Neural progenitor cell (in vitro differentiated cells): ENCODE measurements at places on chromosomes 5 and 9. TPM values are rescaled to one million over a fixed set of nuclear protein-coding genes. Genes with fewer than 3 reads are reported as not detected.
A peak's percentile ranks its signal among the peaks of the same experiment; 100 is the strongest.

ADAMTS2 gene
- total RNA-seq = 1.2 and 3.0 TPM in 2 replicates

CER1 gene
- total RNA-seq = 0.11 TPM in 1 of 2 replicates, not detected in the other

PAEP gene
- total RNA-seq = not detected in 2 replicates

HCN1 gene
- 0.03 TPM in 1 of 2 replicates, not detected in the other for total RNA-seq

LAMC3 gene
- 0.03 TPM in 1 of 2 replicates, not detected in the other for total RNA-seq

IER5L gene
- 12.2 and 32.7 TPM in 2 replicates for total RNA-seq

- DNase-seq = no peak
These were observed 609.6 kb downstream of the TAF11L14 start for GRCh38 chr5:18243846-18244245.

GRCh38 chr5:10118150-10118549, 131.5 kb downstream of the ATPSCKMT start:
- DNase-seq = no peak

SLC6A19 gene
- not detected in 2 replicates for total RNA-seq

SH3GL2 gene
- 1.2 and 1.6 TPM in 2 replicates for total RNA-seq

- peak; percentile 93 for DNase-seq
These were observed 597.3 kb downstream of the PRELID2 start for GRCh38 chr5:145237843-145238242.

GRCh38 chr5:53008751-53009150, 19.6 kb downstream of the ITGA2 start:
- DNase-seq = no peak

- DNase-seq = peak; percentile 39
These were observed 38.9 kb downstream of the DAB2IP start for GRCh38 chr9:121690316-121690715.

- no peak for DNase-seq
These were observed 434.6 kb downstream of the ENC1 start for GRCh38 chr5:74205767-74206578.

DNA sequence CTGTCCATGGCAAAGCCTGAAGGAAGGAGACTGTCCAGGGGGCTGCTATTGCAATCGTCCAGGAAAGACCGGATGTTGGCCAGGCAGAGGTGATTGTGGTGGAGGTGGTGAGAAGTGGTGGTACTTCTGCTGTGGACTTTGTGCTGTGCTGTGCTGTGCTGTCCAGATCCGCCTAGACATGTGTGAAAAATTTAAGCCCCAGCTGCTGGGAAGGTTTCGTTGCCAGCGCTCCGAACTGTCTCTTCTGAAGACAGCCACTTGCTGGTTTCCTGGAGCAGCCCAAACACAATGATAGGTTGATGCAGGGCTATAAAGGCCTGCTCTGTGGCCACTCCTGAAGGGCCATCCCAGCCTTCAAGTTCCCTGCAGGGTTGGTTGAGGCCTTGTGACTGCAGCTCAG, 223.0 kb upstream of the MPDZ start:
- DNase-seq = no peak

- peak; percentile 70 for DNase-seq
These were observed 96.8 kb downstream of the OR2K2 start for GRCh38 chr9:111232997-111233790.

DNA sequence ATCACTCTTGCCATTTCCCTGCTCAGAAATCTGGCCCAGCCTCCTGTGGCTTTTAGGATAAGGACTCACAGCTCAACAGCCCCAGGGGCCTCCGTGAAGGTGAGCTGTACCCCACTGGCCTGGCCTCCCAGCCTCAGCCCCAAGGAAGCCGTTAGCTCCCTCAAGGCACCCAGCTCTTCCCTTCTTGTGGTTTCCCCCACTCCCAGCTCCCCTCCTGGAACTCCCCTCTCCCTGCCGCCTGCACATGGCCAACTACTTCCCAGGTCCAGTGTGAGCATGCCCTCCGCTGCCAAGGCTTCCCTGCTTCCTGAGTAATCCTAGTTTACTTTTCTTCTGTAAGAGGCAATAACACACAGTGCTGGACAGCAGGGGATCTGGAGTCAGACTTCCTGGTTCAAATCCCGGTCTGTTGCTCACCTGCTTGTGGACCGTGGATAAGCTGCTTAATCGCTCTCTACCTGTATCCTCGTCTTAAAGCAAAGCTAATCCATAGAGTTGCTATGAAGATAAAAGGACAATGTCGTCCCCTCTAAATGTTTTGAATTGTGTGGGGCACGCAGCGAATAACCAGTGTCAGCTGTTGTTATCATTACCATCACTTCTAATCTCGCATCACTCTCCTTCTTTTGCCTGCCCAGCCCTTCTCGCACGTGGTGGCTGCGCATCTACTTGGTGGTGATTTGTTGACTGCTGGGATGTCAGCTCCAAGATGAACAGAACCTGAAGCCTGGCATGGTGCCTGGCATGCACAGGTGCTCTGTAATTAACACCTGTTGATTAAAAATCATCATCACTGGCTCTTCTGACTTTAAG, 86.6 kb downstream of the C5orf15 start:
- DNase-seq = no peak

IFNA16 gene
- total RNA-seq = not detected in 2 replicates

BTNL3 gene
- total RNA-seq = 0.34 TPM in 1 of 2 replicates, not detected in the other

DNA sequence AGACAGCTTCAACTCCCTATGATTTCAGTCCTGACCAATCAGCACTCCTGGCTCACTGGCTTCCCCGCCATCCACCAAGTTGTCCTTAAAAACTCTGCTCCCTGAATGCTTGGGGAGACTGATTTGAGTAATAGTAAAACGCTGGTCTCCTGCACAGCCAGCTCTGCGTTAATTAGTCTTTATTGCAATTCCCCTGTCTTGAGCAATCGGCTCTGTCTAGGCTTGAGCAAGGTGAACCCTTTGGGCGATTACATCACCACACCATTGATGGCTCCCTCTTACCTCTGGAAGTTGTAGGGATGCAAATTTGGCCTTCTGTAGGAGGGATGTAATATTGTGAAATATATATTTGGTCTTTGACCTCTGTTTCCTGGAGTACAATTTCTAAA, 2.9 kb upstream of the SLC23A1 start:
- DNase-seq = no peak

- DNase-seq = peak; percentile 25
These were observed 586 bp upstream of the PDZD2 start for GRCh38 chr5:31638345-31638744.

- DNase-seq = no peak
These were observed 9.4 kb upstream of the DDX41 start for GRCh38 chr5:177526191-177526590.

GRCh38 chr9:124779368-124780059, 2.6 kb downstream of the OLFML2A start:
- peak; percentile 69 for DNase-seq

GRCh38 chr5:53095931-53096525, 13.5 kb downstream of the MOCS2 start:
- peak; percentile 35 for DNase-seq

ELAVL2 gene
- total RNA-seq = 17.1 and 21.1 TPM in 2 replicates

DNA sequence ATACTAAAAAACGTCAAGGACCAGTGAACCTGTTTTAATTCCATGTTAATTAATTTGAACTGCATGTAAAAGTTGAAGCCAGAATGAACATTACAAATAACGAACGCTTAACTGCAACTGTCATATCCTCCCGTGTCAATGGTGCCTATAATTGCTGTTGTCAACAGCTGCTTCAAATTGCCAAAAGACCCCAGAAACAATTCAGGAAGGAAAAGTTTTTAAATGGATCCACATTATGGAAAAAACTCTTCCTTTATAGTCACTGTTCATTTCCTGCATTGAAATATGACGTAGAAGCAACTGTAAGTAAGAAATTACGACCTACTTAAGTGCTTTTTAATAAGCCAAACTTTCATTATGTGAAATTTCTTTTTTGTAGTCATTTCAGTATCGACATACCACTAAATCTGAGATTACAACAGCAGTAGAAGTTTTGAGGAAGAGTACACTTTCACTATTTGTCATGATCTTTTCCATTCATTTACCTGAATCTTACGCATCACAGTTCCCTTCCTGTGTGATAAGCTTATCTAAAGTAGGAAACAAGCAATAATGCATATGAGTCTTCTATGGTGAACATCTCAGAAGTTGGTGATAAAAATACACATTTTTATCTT, 37.8 kb downstream of the MEF2C start:
- no peak for DNase-seq

- no peak for DNase-seq
These were observed 54.0 kb upstream of the HSPB3 start for GRCh38 chr5:54401515-54401914.

- DNase-seq = no peak
These were observed 167.2 kb upstream of the HMHB1 start for GRCh38 chr5:143644727-143645126.

LCN9 gene
- total RNA-seq = 2.4 and 6.6 TPM in 2 replicates

GRCh38 chr5:79547982-79548381, 34.0 kb upstream of the HOMER1 start:
- no peak for DNase-seq

NUTM2G gene
- not detected in 2 replicates for total RNA-seq

NUTM2F gene
- total RNA-seq = 0.22 TPM in 1 of 2 replicates, not detected in the other

LRRC19 gene
- total RNA-seq = not detected in 2 replicates

BTNL9 gene
- total RNA-seq = 0.24 and 0.56 TPM in 2 replicates

DNA sequence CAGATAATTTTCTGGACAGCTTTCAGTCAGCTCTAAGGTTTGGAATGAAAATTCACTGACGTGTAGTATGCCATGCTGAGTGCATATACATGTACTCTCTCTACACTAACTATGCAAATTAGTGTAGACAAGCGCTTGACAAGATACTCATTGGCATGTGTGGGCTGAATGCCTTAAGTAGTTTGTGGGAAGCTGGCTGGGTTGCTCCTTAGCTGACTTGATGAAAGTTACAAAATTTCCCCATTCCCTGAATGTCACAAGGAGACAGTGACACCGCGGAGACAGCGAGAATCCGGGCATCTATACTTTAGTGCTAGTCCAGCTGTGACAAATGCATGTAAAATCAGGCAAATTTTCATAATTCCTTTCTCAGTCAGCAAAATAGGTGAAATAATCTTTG, 51.6 kb upstream of the C5orf46 start:
- DNase-seq = no peak

DNA sequence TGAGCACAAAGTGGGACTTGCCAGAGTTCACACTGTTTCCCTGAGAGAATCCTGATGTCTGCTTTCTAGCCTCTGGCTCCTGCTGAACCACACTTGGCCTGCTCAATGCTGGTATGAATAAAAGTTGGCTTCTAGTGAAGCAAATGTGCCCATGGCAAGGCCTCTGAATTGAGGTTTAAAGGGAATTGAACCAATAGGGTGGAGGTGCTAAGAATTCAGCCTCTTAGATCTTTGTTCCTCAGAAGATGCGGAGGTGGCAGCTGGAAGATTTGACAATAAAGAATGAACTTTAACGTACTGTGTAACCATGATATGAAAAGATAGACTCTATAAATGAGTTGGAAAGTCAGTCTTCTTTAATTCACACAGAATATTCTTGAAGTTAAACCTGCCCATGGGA, 57.2 kb downstream of the RASGRF2 start:
- DNase-seq = no peak

DNA sequence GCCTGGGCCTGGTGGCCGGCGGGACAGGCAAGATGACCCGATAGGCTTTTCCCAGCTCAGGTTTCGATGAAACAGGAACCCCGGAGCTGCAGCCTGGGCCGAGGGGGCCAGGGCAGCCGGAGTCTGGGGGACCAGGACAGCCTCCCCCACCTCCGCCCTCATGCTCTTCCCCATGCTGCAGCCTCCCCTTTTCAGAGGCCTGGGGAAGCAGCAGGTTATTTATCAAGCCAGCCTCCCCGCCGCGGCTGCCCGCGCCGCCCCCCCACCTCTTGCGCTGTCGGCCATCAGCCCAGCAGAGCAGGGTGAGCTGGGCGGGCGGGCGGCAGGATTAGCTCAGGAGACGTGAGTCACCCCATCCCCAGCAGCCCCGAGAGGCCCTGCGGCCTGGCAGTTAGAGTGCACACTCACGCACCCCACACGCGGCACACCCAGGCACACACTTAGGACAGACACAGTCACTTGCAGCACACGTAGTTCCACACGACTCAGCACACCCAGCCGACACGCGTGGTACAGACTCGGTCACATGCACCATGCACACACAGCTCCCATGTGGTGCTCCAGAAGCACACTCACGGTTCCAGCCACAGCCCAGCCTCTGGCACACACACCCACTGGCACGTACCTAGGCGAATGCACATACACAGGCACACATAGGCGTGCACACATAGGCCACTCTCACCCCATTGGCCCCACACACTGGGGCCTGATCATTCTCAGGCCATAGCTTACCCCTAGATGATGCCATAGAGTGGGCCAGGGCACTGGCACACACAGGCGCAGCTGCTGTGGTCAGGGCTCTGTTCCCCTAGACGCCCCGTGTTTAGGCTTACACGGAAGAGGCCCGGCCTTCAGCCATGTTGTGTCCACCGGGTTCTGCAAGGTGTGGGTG, 13.0 kb downstream of the CXXC5 start:
- peak; percentile 63 for DNase-seq

GRCh38 chr5:179494774-179495526, 55.4 kb upstream of the RUFY1 start:
- DNase-seq = no peak

DNA sequence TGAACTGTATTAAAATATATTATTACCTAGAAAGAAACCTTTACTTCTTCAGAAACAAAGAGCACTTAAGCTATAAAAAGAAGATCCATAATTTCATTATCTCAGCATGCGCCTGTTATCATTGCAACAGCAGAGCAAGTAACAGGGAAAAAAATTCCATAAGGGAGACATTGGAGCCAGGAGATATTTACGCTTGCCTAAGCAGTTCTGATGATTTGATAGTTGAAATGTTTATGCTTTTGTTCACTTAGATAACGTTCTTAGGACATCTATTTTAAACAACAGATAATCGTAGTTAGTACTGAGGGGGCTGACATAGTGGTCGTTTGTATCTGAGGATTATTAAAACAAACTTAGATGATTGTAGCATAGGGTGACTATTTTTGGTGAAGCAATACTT, 252.5 kb downstream of the NNT start:
- DNase-seq = no peak

DNA sequence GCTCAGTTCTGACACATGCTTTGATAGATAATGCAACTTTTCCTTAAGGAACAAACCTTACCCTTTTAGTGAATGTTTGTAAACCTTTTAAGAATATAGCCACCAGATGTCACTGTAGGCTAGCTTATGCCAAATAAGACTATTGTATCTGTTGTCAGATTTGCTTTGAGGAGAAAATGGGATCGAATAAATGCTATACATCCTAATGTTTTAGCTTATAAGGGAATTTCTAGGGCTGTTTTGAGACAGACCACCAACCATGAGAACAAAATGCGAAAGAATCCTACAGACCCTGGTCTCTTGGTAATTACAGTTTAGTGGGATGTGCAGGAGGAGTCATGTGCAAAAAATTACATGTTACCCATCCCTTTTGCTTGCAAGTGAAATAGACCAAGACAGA, 127.6 kb upstream of the NMUR2 start:
- DNase-seq = peak; percentile 81

DNA sequence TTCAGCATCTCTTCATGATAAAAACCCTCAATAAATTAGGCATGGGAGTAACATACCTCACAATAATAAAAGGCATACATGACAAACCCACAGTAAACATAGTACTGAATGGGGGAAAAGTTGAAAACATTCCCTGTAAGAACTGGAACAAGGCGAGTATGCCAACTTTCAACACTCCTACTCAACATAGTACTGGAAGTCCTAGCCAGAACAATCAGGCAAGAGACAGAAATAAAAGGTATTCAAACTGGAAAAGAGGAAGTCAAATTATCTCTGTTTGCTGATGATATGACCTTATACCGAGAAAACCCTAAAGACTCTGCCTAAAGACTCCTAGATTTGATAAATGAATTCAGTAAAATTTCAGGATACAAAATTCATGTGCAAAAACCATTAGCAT, 167.6 kb downstream of the TMEM38B start:
- DNase-seq = no peak

- no peak for DNase-seq
These were observed 43.6 kb downstream of the MAP3K1 start for GRCh38 chr5:56858777-56859442.

PDE8B gene
- 1.2 and 4.3 TPM in 2 replicates for total RNA-seq

PRLR gene
- 0.51 and 1.3 TPM in 2 replicates for total RNA-seq

SLC36A2 gene
- not detected in 2 replicates for total RNA-seq

QRFP gene
- not detected in 2 replicates for total RNA-seq

PTGDS gene
- not detected in 2 replicates for total RNA-seq
